ENCODE measurements at places on chromosomes 1 and 21.

- DNase-seq, result no peak
These were observed 87.5 kb upstream of the SGIP1 start for GRCh38 chr1:66446261-66447001.

DNA sequence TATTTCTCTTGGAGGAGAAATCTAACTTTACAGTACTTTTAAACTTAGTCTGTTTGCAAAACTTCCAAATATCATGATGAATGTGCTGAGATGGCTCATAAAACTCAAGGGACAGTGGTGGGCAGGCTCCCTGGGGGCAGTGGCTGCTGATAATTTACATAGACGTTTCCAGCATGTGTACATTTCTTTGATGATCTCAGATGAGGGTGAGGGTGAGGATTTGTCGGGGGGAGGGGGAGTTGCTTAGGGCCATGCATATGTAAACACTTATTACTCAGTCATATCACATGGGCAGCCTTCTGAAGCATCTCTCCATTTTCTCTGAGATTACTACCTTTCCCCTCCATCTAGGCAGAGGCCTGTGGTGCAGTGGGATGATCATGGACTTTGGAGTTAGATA lies 152.9 kb upstream of the HMGB4 start:
- no peak for DNase-seq

DNA sequence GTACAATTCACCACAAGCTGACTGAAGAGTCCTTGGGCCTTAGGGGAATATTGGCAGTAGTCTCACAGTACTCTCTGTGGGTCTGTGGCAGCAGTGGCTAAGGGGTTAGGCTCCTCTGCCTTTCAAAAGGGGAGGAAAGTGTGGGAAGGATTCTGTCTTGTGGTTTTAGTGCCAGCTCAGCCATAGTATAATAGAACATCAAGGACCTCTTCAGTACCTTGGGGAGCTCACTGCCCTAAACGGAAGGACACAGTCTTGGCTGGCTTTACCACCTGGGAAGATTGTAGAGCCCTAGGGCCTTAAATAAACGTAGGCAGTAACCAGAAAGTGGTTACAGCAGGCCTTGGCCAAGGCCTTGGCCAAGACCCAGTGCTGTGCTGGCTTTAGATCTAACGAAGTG lies 265.7 kb downstream of the COL11A1 start:
- DNase-seq, result no peak

DNA sequence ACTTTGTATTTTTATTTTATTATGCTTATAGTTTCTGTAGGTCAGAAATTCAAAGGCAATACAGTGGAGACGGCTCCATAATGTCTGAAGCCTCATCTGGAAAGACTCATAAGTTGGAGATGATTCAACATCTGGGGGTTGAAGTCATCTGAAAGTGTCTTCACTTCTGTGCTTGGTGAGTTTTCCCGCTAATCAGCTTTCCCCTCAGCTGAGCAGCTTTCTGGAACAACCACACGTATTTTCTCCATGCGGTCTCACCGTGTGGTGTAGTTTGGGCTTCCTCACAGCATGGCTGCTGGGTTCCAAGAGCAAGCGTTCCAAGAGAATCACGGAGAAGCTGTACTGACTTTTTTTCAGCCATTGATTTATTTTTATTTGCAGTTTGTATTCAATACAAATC lies 7.6 kb upstream of the DDI2 start:
- no peak for DNase-seq

DNA sequence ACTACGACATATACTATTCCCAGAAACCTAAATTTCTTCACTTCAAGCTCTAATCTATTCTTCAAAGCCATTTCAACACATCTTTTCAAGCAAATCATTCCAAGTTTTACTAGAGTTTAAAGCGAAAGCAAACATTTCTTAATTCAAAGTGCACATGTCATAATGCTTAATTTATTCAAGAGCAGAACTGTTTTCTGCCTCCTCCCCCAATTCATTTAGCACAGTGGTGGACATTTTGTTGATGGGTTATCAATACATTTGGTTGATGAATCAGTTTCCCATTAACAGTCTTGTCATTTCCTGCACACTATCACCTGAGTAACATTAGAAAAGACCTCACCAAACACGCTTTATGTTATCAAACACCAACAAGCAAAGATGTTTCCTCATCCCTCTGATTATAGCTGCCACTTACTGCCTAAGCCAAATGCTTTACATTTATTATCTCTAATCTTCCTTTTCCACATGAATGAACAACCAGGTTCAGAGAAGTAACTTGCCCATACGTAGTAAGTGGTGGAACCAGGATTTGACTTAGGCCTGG lies 2.0 kb downstream of the SRSF4 start:
- DNase-seq, result no peak

- no peak for DNase-seq
These were observed 149.7 kb downstream of the HIVEP3 start for GRCh38 chr1:41769068-41769467.

DNA sequence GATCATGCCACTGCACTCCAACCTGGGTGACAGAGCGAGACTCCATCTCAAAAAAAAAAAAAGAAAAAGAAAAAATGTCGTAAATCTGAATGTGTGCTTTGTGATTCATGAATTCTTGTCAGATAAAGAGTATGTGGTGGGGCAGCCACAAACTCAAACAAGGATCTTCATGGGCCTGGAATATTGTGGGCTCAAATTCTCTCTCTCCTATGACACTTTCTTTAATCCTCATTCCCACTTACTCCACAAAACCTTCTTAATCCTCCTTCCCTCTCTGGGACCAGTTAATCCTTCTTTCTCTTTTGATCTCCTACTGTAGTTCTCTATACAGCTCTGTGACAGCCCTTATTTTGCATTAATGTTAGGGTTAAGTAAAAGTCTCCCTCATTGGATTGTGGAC lies 112.3 kb downstream of the AK5 start:
- DNase-seq, result no peak

DNA sequence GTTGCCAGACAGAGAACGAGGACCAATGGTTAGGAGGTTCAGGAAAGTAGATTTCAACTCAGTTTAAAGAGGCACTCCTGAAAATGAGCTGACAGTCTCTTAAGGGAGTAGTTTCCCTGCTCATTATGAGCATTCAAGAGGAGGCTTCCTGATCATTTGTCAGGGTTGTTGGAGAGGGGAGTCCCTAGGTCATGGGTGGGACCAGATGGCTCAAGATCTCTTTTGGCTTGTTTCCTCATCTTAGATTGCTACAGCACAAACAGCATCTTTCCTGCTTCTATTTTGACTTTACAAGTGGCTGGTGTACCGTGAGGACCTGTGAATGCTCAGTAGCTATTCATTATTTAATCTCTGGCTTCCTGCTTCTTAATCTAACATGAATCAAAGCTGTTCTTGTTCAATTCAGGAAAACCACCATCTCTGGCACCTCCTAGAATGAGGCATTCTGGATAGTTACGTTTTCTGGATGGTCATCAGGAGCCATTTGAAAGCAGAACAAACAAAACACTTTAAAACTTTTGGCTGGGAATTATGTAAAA lies 47.6 kb downstream of the PEX14 start:
- no peak for DNase-seq

DNA sequence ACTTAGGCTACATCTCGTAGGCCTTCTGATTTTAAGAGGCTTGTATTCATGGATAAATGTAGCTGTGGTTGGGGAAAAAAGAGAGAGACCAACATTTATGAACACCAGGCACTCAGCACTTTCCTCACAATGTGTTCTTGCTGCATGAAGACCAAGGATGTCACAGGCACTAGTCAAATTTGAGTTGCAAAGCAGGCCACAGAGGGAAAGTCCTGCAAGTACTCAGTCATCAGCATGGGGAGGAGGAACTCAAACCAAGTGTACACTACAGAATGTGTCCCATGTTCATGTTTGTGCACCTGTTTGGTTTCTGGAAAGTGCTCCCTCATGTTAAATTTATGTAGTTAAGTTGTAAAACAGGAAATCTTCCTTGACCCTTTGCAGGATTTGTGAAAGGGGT lies 8.7 kb upstream of the MAP3K7CL start:
- no peak for DNase-seq

- no peak for DNase-seq
These were observed 56.9 kb downstream of the LYST start for GRCh38 chr1:235809688-235810397.

DNA sequence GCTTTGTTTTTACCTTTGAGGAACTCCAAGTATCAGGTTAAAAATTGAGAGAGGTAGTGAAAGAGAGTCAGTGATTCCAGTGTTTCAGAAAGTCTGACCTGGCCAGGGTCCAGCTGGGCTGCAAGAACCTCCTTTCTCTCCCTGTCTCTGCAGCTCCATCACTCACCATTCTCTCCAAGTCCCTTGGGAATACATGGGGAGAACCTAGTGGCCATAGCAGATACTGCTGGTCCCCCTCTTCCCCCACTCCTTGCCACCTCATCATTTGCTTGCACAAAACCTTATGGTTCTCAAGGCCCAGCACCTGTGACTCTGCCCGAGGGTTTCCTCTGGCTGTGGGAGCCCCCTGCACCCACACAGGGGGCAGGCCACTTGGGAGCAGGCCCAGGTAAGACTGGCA lies 279.5 kb downstream of the KIF26B start:
- no peak for DNase-seq

DNA sequence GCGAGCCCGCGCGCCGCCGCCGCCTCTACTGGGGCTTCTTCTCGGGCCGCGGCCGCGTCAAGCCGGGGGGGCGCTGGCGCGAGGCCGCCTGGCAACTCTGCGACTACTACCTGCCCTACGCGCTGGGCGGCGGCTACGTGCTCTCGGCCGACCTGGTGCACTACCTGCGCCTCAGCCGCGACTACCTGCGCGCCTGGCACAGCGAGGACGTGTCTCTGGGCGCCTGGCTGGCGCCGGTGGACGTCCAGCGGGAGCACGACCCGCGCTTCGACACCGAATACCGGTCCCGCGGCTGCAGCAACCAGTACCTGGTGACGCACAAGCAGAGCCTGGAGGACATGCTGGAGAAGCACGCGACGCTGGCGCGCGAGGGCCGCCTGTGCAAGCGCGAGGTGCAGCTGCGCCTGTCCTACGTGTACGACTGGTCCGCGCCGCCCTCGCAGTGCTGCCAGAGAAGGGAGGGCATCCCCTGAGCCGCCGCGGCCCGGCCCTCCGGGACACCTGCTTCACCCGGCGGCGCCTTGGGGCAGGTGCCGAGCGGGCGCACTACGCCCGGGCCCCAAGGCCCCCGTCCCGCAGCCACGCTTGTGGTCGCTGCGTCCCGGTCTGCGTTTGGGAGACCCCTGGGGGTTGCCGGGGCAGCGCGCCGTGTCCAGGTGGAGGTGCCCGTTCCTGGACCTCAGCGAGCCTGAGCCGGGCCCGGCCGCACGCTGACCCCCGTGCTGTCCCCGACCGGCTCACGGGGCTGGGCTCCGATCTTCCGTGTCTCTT lies 944 bp downstream of the B3GALT6 start:
- DNase-seq, result no peak

- no peak for DNase-seq
These were observed 120.1 kb upstream of the TNR start for GRCh38 chr1:175863299-175864050.

GRCh38 chr1:204507317-204508105 lies 8.7 kb upstream of the MDM4 start:
- DNase-seq, result no peak

DNA sequence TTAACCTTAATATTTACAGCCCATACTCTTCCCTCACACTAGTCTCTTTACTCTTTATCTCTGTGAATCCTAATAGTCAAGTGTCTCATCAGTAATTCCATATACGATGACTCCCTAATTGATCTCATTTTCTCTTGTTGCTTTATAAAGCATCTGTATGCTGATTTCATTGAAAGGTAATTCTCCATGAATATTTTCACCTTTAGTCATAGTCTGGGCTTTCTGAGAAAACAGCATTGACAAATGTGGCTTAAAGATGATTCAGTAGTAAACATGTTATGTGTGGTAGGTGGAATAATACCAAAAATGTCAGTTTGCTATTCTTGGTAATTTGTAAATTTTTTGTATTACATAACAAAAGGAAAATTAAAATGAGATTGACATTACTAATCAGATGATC lies 1176.5 kb downstream of the NCAM2 start:
- no peak for DNase-seq

DNA sequence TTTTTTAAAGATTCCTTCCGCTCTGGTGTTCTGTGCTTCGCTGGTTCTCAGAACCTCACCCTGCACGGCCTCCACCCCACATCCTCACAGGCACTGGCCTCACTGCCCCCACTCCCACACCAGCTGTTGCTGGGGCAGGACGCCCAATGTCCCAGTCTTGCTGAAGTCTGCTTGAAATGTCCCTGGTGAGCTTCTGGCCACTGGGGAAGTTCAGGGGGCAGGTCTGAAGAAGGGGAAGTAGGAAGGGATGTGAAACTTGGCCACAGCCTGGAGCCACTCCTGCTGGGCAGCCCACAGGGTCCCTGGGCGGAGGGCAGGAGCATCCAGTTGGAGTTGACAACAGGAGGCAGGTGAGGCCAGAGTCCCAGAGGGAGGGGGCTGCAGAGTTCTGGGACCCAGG lies at the start of gene C1QA:
Gene C1QA (plus strand): TSS at position 276 of the 400 bp plus-strand sequence. CDS start 989 bp downstream, outside the sequence.
- DNase-seq, result no peak

GRCh38 chr1:31182352-31182751 lies 57.3 kb downstream of the NKAIN1 start:
- peak; percentile 23 for DNase-seq

GRCh38 chr1:64268653-64269557 lies 65.5 kb downstream of the UBE2U start:
- peak; percentile 34 for DNase-seq

- no peak for DNase-seq
These were observed 19.2 kb upstream of the KCNE2 start for GRCh38 chr21:34344584-34344983.

GRCh38 chr1:199075792-199076191 lies 437.0 kb downstream of the PTPRC start:
- no peak for DNase-seq

GRCh38 chr1:113041569-113042284 lies 31.3 kb upstream of the LRIG2 start:
- DNase-seq, result no peak

DNA sequence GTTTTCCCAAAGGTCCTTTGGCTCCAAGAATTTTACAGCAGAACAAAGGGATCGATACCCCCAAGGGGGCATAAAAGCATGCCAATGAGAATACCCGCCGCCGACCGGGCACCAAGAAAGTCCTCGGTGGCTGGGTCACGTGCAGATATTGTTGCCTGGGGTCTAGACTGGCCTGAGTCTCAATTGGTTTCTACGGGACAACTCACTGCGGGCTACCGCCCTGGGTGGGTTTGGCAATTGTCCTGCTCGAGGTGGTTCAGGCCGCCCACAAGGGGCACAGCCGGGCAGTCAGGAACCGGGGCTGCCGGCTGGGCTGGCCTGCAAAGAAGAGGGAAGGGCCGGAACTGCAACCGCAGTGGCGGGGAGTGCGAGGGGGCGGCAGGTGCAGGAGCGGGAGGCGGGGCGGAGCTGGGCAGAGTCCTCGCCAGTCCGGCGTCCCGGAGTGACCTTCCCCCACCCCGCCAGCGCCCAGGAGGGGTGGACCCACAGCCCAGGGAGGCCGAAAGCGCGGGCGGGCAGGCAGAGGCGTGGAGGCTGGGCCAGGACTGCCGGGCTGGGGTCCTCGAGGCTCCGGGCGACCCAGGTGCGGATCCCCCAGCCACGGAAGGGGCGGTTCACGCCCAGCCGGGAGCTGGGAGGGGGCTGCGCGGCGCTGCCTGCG lies 926 bp upstream of the ATP1B1 start:
- no peak for DNase-seq

DNA sequence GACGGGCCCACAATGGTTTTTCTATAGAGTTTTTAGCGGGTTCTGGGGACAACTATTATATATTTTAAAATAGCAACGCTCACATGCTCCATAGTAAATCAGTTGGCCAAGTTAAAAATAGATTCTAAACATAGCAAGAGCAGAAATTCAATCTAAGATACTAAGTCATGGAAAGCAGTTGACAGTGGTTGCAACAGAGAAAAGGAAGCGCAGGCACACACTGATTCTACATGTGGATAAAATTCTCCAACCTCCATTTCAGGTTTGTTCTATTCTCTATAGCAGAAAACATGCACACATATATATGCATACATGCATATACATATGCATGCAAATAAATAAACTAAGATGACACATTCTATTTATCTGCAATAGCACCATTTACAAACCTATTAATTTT lies 89.6 kb upstream of the HNRNPU start:
- no peak for DNase-seq
